ENCODE measurements at places on chromosomes 7 and 10.

GRCh38 chr10:3648170-3648569 is 136.8 kb downstream of the KLF6 start:
- no peak for DNase-seq

DNA sequence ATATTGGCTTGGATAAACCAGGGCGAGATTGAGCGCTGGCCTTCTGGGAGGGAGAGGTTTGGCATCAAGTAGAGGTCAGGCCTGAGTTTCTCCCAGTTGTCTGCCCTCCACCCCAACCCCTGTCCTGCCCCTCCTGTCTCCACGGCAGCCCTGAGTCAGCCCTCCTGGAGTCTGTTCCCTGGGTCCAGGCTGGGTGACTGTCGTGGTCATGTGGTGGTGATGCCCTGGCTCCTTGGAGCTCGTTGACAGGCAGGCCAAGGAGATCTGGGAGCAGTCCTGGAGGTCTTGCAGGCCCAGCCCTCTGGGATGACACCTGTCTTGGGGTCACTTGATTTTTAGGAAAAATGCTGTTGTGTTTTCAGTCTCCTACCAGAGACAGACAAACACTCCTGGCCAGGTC is 53.6 kb upstream of the PODXL start:
- DNase-seq: no peak

GRCh38 chr10:123391275-123392028 is 237.2 kb downstream of the BUB3 start:
- DNase-seq: no peak

DNA sequence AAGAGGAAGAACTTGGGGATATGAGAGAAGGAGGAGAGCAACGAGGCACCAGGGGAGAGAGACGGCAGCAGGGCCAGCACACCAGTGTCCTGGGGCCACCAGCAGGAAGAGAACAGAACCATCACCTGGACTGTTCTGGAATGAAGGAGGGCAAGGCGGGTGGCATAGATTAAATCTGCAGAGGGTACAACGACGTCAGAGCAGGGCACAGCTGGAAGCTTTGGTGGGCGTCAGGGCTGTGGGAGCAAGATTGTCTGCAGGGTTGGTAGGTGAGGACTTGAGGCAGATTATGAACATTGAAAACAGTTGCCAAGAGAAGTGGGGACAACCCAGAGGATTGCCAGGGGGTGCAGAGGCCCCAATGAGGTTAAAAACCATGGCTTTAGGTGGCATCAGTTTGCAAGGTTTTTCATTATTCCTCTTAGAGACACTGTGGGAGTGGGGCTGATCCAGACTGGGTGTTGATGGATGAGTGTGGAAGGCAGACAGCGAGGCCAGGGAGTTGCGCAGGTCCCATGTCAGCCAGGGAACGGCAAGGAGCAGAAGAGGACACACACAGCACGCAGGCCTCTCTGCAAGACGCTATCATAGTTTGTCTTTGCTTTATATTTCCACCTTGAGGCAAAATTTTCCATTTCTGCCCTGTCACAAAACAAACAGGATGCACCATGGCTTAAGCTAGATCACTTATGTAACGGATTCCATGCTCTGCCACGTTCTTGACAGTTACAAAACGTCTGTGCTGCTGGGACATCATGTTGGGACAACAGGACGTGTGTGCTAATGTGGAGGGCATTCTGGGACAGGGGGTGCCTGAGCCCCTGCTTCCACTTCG is 52.5 kb upstream of the LEP start:
- no peak for DNase-seq

GRCh38 chr10:79981450-79982361 is 32.8 kb upstream of the SFTPD start:
- DNase-seq: peak; percentile 19

All from NCI-H524 (cell line).